ENCODE measurements at places on chromosomes 16 and 17. TPM values are rescaled to one million over a fixed set of nuclear protein-coding genes. Genes with fewer than 3 reads are reported as not detected.

HNF1B gene
- total RNA-seq, result not detected

PLA2G10 gene
- not detected for total RNA-seq

BIRC5 gene
- total RNA-seq, result 62.8 TPM

PPL gene
- total RNA-seq, result 1.0 TPM

SERPINF2 gene
- total RNA-seq, result not detected

CPPED1 gene
- total RNA-seq, result 21.6 TPM

ELMO3 gene
- 0.72 TPM for total RNA-seq

All from endothelial cell of coronary artery (primary cell).